ENCODE measurements at places on chromosomes 12 and 14. TPM values are rescaled to one million over a fixed set of nuclear protein-coding genes. Genes with fewer than 3 reads are reported as not detected.

- peaks cover 6% of the 10 kb centered on the region for H3K36me3 ChIP-seq
- no peak overlapping the region for H3K4me3 ChIP-seq
- no peaks in the 10 kb centered on the region for H3K27me3 ChIP-seq
- no peak overlapping the region for H3K27ac ChIP-seq
Observed at GRCh38 chr12:112097641-112098040, 10.9 kb downstream of the NAA25 start.

DNA sequence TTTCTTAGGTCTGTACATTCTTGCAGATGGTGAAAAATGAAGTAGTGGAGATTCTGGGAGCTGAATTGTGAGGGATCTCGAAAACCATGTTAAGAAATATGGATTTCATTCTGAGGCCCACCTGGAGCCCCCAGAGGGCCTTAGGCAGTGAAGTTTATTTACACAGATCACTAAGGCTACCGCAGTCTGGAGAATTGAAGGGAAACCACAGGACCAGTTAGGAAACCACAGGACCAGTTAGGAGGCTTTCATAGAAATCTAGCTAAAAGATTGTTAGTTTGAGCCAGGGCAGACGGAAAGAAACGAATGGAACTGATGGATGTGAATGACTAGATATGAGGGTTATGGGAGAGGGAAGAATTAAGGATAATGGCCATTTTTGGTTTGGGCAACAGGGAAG, 7.2 kb downstream of the CBLN3 start:
- no peak overlapping the region for H3K4me3 ChIP-seq
- H3K27ac ChIP-seq: no peak overlapping the region
- H3K36me3 ChIP-seq: no peaks in the 10 kb centered on the region
- H3K27me3 ChIP-seq: no peaks in the 10 kb centered on the region
- no peak for DNase-seq

IGF1 gene
- 13.3 TPM for total RNA-seq

TCL1B gene
- not detected for total RNA-seq

CBLN3 gene
- 1.0 TPM for total RNA-seq

KRT8 gene
- total RNA-seq: 184 TPM

ACTR6 gene
- total RNA-seq: 19.5 TPM

CMTM5 gene
- 0.48 TPM for total RNA-seq

P3H3 gene
- 11.8 TPM for total RNA-seq

KIF26A gene
- 12.6 TPM for total RNA-seq

Measured in heart left ventricle (tissue), 16 donors.